NCI-H1930 (cell line): ENCODE measurements at places on chromosomes 3 and 15.

DNA sequence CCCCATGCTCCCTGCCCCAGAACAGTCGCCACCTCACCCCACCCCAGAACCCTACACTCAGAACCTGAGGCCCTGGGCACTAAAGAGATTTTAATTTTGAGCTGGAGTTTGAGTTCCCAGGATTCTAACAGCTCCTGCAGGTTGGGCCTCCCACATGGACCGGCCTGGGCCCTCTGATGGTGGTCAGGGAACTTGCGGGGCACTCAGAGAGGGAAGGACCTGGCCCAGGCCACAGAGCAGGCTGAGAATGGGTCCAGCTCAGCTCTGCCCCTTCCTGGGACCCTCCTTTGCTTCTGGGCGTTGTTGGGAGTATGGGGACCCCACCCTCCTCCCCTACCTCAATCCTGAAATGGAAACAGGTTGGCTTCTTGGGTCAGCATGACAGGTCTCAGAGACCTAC, 1.1 kb upstream of the SEMA3G start:
- no peak for DNase-seq

DNA sequence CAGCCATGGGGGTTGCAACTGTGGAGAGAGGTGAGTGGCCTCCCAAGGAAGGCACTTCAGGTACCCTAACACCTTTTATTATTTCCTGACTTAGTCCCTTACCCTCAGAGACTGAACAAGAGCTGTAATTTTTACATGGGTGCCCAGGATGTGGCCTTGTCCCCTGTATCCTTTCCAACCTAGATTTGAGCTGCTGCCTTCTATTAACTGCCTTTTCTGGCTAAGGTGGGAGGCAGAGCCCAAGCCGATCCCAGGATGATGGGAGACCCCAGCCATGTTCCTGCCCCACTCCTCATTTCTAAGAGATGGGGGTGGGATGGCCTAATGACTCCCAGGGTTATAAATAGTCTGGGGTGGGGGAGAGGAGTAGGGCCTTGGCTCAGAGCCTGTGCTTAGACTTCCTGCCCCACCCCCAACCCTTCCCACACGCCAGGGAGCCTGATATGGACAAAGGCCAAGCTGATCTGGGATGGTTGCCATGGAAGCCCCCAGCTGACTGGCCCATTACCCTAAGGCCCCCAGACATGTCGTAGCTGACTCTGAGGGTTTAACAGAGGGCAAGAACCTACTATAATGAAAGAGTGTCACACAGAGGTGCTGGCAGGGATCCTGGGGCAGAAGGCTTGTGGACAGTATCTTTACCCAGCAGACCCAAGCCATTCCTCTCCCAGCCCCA, 1.9 kb downstream of the KLHDC8B start:
- no peak for DNase-seq

DNA sequence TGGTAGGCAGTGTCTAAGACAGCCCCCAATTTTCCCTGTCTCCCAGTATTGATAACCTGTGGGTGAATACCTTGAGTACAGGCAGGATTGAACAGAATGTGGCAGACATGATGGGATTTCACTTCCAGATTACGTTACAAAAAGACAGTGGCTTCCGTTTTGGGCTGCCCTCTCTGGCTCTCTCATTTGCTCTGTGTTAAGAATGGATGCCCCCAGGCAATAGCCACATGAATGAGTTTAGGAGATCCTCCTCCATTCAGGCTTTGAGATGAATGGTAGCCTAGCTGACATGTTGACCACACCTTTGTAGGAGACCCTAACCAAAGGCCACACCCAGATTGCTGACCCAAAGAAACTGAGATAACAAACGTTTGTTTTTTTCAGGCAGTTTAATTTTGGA, 34.3 kb downstream of the UBXN7 start:
- DNase-seq: no peak

- no peak for DNase-seq
Measured at GRCh38 chr3:14725564-14726440, 50.9 kb downstream of the C3orf20 start.

- DNase-seq: peak; percentile 38
Measured at GRCh38 chr3:188839187-188839695, 332.5 kb upstream of the TPRG1 start.

- no peak for DNase-seq
Measured at GRCh38 chr3:31610700-31611275, 78.1 kb downstream of the STT3B start.

GRCh38 chr3:64398476-64398875, 173.2 kb upstream of the PRICKLE2 start:
- DNase-seq: no peak

DNA sequence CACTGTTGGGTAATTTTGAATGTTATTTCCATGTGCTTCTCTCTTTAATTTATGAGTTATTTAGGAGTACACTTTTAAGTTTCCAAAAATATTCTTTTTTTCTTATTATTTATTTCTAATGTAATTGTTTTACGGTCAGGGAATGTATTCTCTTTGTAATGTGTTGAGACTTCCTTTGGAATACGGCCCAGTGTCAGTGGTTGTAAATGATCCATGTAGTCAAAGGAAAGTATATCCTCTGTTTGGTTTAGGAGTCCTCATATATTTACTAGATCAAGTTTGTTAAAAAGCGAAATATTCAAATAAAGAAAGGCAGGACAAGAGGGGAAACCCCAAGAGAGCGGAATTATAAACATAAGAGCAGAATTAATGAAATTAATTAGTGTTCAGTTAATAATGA, 49.0 kb upstream of the ADGRG7 start:
- no peak for DNase-seq

DNA sequence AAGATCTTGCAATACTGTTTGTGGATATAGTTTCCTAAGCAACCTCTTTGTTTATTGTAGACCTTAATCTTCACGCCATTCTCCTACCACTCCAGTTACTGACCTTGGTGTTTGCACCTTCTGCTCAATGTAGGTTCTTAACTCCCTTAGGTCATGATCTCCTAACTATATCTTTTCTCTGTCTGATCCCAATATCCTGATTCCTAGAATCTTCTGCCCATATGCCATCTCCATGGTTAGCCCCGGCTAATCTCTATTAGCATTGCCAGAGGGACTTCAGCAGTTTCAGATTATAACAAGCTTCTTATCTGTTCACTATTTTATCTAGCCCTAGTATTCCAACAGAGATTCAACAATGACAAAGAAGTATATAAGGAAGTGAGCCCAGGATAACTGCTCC, 64.9 kb downstream of the IMPG2 start:
- DNase-seq: no peak

DNA sequence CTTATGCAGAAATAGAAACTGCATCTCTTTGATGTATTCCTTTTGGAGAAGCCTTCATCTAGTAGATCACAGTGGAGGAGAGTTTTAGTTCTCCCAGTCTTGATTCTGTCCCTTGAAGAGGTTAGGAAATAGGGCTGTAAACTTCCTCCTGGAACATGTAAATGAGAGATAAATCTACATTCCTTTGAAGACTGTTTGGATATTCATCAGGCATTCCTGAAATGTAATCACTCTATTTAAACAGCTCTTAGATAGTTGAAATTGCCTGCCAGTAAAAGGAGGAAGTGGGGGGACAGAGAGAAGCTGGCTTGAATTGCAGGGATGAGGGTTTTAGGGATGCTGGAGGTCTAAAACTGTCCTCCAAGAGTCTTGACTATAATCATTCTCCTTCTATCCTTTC, 254.3 kb upstream of the LRRC3B start:
- no peak for DNase-seq

- no peak for DNase-seq
Measured at GRCh38 chr3:126836220-126836860, 132.3 kb downstream of the CHCHD6 start.

GRCh38 chr15:65020419-65020818, 9.0 kb downstream of the MTFMT start:
- DNase-seq: no peak

DNA sequence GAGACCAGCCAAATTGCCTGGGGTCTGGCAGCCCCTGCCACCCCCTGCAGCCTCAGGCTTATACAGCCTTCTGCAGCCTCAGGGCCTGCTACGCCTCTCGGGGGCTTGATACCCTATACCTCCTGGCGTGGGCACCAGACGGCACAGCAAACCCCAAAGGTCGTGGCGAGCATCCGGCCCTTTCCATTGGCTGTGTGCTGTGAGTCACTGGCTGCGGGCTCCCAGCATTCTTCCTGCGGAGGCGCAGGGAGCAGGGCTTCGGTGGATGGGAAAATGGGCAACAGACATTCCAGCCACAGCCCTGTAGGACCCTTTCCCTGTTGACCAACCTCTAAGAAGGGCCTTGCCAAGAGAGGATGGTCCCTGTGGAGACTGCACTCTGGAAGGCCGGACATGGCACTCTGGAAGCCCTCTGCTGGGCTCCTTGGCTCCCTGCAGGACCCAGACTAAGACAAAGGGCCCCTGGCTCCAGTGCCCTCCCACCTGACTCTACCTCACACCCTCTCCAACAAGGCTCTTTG, 59.6 kb downstream of the ITGA11 start:
- no peak for DNase-seq

- DNase-seq: no peak
Measured at GRCh38 chr3:78507196-78507984, 1260.4 kb downstream of the ROBO1 start.

DNA sequence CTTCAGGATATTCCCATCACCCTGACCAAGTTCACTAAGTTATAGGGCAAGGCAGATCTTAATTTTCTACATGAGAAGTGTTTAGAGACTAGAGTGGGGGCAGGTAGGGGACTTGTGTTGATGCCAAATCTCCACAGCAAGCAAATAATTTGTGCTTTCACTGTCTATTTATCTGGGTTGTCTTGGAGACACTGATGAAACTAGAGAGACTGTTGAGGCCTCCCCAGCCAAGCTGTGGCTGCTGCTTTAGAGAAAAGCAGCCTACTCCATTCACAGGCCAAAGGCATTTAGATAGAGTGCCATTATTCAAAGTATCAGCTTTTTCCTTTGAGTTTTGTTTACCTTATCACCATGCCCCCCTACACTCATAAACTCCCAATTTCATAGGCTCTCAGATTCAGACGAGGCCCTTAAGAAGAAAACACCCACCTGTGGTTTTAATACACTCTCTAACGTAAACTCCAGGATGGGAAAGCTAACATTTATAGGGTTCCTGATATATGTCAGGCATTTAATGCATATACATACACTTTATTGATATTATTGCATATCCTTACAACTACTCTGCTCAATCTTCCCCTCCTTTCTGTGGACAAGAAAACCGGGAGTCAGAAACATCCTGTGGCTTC, 130.4 kb upstream of the FOXB1 start:
- no peak for DNase-seq

DNA sequence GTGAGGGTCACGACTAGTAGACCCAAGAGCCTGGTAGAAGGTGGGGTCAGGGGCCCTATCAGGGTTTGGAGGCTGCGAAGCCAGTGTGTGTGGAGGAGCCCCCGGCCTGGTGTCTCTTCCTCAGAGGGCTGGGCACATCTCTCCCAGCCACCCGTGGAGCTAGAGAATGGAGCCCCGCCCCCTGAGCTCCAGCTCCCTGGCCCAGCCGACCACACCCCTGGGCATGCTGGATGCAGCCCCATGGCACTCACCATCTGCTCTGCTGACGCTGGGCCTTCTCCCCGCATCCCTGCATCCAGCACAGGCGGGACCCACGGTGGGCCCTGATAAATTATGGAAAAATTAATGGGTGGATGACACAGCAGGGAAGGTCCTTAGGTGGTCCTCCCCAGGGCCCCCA, 17.5 kb downstream of the ANKRD63 start:
- no peak for DNase-seq

- no peak for DNase-seq
Measured at GRCh38 chr3:187299611-187300010, 8.1 kb upstream of the MASP1 start.

GRCh38 chr15:65338366-65338765, 33.9 kb downstream of the RNU5B-1 start:
- DNase-seq: no peak

GRCh38 chr3:114745322-114746240, 401.5 kb downstream of the ZBTB20 start:
- no peak for DNase-seq

GRCh38 chr3:117875887-117876286, 1158.8 kb downstream of the IGSF11 start:
- no peak for DNase-seq

GRCh38 chr3:129695230-129695629, 88.8 kb upstream of the PLXND1 start:
- DNase-seq: no peak

DNA sequence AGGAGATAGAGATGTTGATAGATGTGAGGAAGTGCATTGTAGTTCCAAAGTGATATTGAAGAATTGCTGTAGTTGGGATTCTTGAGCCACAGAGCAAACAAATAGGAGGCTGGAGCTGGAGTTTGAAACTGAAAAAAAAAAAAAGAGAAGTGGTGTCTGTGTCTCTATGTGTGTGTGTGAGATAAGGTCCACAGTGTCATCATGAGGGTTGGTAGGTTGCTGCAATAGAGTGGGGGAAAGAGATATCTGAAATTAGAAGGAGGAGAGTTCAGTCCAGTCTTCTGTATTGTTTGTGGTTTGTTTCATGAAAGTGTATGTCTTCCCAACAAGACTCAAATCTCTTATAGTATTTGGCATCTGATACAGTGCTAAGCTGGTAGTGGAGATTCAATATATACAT, 37.3 kb upstream of the CACNA1D start:
- no peak for DNase-seq

DNA sequence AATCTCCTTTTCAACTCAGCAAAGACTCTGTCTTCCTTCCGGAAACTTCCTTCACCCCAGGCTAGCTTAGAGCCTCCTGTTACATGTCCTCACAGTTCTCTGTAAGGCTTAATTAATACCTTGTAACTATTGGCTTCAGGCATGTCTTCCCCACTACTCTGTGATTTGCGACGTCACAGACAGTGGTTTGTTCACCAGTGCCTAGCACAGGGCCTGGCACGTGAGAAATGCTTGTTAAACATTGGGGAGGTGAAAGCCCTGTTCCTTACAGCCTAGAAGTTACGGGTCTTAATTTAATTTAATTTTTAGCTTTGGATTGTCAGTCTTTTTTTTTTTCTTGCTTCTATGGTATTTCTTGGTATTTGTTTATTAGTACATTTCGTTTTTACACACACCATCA, 36.4 kb upstream of the CACNA2D3 start:
- no peak for DNase-seq

DNA sequence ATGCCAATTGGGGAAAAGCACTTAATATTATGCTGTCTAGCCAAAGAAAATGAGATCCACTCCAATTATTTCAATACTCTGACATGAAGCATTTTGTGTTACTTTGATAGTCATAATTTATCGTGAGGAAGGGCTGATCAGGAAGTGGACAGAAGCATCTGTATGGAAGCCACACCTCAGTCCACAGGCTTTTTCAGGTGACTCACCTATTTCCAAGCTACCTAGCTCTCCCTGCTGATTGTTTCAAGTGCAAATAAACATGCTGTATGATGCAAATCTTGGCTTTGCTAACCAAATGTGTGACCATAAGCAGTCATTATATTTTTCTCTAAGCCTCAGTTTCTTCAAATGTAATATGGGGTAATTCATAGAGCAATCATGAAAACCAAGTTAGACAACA, 30.8 kb upstream of the CPB1 start:
- no peak for DNase-seq
